ENCODE measurements at places on chromosomes 1 and 21.

DNA sequence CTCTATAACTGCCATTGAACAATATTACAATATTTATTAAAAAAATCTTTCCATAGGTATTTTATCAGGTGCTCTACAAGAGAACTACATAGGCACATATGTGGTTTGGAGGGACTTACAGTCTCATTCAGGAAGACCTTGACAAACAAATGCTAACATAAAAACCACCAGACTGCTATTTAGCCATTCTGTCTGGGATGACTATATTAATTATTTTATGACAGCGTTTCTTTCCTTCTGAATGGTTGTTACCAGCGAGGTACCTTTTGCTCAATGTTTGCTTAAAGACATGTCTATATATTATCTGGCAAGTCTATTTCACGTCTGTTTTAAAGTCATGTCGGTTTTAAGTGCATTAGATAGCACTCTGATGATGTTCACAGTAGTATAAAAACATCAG is 69.7 kb downstream of the RUNX1 start:
- DNase-seq, result no peak

GRCh38 chr1:96522927-96523326 is 198.7 kb upstream of the PTBP2 start:
- DNase-seq, result no peak

DNA sequence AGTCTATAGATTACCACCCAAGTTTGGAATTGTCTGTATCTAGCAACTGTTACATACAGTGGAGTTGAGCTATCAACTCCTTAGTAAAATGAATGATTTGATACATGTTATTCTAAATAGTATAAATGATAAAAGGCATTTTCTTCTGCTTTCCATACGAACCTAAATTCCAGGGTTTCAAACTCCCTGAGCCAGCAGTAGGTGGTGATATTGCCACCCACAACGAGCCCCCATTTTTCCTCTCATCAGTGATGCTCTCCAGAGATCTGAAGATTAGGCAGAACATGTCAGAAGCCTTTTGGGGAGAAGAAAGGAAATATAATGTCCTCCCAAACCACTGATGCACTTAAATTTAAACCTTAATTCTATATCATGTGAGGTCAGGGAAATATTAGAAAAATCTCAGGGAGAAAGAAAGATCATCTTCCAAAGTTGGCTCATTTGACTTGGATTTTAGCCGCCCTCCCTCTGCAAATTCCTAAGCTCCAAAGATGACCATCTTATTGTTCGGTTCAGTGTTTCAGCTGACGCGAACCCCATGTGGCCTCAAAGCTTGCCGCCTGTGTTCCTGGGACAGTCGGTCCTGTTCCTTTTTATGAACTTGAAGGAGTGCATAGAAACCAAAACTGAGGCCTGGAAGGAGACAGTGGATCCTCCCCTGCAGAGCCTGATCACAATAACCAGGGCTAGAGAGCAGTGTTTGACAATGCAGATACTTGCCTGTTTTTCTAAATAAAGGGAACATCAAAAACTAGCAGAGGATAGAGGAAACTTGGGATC is 2.3 kb downstream of the EVA1C start:
- no peak for DNase-seq

DNA sequence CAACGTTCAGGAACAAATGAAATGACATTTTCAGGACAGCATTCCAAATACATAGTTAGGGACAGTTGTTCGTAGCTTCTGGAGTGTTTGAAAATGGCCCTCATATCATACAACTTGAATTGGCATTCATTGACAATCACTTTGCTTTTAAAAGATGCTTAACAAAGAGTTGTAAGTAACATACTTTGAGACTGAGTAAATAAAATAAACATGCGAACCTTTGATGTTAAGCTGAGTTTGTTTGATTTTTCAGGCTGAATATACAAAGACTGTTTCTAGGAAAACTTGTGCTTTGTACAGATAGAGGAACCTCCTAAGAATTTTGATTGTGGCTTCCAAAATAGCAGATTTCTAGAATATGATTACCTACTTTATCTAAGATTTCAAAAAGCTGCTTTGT is 45.3 kb downstream of the ITSN1 start:
- no peak for DNase-seq

GRCh38 chr1:88847643-88848042 is 43.7 kb downstream of the GTF2B start:
- no peak for DNase-seq

DNA sequence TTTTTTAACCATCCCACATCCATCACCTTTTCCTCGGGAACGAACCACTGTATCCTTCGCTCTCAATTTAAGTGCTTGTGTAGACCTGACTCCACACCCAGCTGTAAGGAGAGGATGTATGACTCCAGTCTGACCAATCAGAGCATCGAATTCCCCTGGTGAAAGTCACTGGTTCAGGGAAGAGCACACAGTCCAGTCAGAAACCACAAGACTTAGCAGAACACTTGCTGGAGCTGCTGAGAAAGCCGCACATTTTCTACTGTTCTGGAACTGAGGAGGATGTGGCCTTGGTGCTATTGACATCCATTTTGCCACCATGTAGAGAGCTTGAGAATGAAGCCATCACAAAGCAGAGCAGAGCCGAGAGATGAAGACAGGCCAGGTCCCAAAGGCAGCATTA is 59.9 kb upstream of the CNN3 start:
- no peak for DNase-seq

DNA sequence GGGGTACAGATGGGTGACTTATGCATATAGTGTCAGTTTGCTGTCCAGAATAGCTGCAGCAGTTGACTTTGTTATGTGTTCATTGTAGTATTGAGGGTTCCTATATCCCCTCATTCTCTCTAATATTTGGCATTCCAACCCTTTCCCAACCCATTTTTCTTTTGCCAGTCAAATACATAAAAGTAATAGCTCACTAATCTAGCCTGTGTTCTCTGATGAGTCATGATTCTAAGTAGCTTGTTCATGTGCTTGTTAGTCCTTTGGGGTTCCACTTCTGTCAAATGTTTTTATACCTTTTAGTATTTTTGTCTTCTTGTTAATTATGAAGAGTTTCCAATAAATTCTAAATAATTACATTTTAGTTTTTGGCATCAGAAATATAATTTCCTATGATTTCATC is 99.2 kb upstream of the MROH9 start:
- DNase-seq, result no peak

GRCh38 chr1:28313702-28314546 is 14.9 kb upstream of the MED18 start:
- no peak for DNase-seq

DNA sequence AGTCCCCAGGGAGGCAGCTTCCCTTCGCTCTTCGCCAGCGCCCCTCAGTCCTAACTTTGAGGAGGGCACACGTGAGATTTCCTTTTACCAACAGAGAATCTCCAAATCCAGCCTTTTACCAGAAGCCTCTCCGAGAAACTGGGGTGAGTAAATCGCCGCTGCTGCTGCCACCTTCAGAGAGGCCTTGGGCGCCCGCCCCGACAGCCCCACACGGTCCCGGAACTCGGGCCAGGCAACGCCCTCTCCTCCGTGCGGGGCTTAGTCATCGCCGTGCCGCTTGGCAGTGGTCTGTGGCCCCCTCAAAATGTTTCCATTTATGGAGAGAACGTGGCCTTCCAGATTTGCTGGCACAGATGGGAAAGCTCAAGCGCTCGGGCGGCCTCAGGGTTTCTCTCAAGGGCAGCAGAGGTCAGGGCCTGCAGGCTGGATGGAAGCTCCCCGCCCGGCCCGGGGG is 41.4 kb upstream of the COL6A2 start:
- no peak for DNase-seq

Measured in stimulated activated CD4-positive, alpha-beta T cell treated with anti-CD3 and anti-CD28 coated beads, TNF-alpha, amount 100 ng/mL, for 4 hours (primary cell).